ENCODE measurements at places on chromosomes 16 and 17. TPM values are rescaled to one million over a fixed set of nuclear protein-coding genes. Genes with fewer than 3 reads are reported as not detected.

The ERN2 gene
- total RNA-seq, result not detected

The MPO gene
- not detected for total RNA-seq

The PNMT gene
- total RNA-seq, result not detected

The G6PC1 gene
- total RNA-seq, result not detected

The MMP28 gene
- total RNA-seq, result 0.18 TPM

The P3H4 gene
- total RNA-seq, result 21.5 TPM

The CCL18 gene
- total RNA-seq, result not detected

The GPR139 gene
- not detected for total RNA-seq

The ASGR2 gene
- total RNA-seq, result not detected

The ESRP2 gene
- total RNA-seq, result under 0.01 TPM

The PRRT2 gene
- 0.90 TPM for total RNA-seq

The KLHL10 gene
- 0.18 TPM for total RNA-seq

The LDHD gene
- total RNA-seq, result not detected

The ABCA3 gene
- 0.18 TPM for total RNA-seq

The CUEDC1 gene
- total RNA-seq, result 4.2 TPM

The NEURL4 gene
- total RNA-seq, result 9.2 TPM

The CA5A gene
- not detected for total RNA-seq

The KCTD19 gene
- under 0.01 TPM for total RNA-seq

The TMC8 gene
- not detected for total RNA-seq

The STX1B gene
- 3.9 TPM for total RNA-seq

The C17orf113 gene
- under 0.01 TPM for total RNA-seq

The PIGS gene
- 27.5 TPM for total RNA-seq

The CXCL16 gene
- total RNA-seq, result 0.28 TPM

The OR1A1 gene
- not detected for total RNA-seq

The DRC3 gene
- 0.72 TPM for total RNA-seq

The GNGT2 gene
- 0.56 TPM for total RNA-seq

The TK2 gene
- total RNA-seq, result 20.0 TPM

The USP43 gene
- total RNA-seq, result not detected

The SLC12A3 gene
- not detected for total RNA-seq

The NEUROD2 gene
- not detected for total RNA-seq

The PRM3 gene
- not detected for total RNA-seq

The TK1 gene
- 219 TPM for total RNA-seq

The NLRC3 gene
- total RNA-seq, result not detected

The MMP15 gene
- total RNA-seq, result 0.18 TPM

The TOP2A gene
- total RNA-seq, result 68.5 TPM

The SLC35G6 gene
- total RNA-seq, result not detected

The SPATA33 gene
- total RNA-seq, result 1.1 TPM

The ORMDL3 gene
- total RNA-seq, result 45.7 TPM

The ZNF785 gene
- total RNA-seq, result 2.8 TPM

The MAP2K3 gene
- 23.5 TPM for total RNA-seq

The PRR29 gene
- total RNA-seq, result not detected

The KRTAP2-3 gene
- total RNA-seq, result 1.4 TPM

The SRCIN1 gene
- not detected for total RNA-seq

The TMEM235 gene
- total RNA-seq, result not detected

The SMIM36 gene
- total RNA-seq, result not detected

The OMG gene
- not detected for total RNA-seq

The IL17C gene
- not detected for total RNA-seq

The OTOP3 gene
- total RNA-seq, result not detected

The SEPTIN1 gene
- total RNA-seq, result not detected

The C17orf78 gene
- not detected for total RNA-seq

The OGFOD1 gene
- total RNA-seq, result 102 TPM

The TAT gene
- total RNA-seq, result not detected

The CDH5 gene
- total RNA-seq, result not detected

The SLC22A31 gene
- 0.56 TPM for total RNA-seq

All from IMR-90 (cell line).